ENCODE measurements at places on chromosomes 6 and 20. TPM values are rescaled to one million over a fixed set of nuclear protein-coding genes. Genes with fewer than 3 reads are reported as not detected.

DNA sequence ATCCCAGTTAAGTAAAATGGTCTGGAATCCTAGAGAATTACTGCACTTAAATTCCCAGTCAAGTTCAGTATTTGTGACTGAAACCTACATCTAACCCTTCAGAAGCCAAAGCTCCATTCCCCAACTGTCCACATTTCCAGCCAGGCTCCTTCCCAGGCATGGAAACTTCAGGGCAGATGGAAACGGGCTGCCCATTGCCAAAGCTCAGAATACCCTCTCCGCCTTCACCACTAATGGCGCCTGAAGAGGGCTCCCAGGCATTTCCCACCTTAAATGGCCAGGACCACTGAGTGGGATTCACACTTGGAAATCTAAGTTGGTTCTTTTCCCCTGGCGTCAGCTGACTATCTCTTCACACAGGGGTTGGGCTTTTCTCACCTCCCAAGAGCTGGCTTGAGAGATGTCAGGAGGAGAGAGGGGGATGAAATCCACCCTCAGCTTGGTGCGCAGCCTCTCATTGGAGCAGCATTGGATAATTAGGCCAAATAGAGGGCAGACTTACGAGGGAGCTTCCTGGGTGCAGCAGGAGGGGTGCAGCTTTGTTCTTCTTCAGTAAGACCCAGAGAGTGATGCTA lies 82.9 kb downstream of the ANKRD60 start:
- DNase-seq, result no peak

GRCh38 chr20:51811042-51811355 lies 8.7 kb upstream of the SALL4 start:
- no peak for DNase-seq

- no peak for DNase-seq
Measured at GRCh38 chr6:106182455-106182854, 96.3 kb downstream of the PRDM1 start.

Gene FAM184A
- 8.3 TPM for total RNA-seq

- DNase-seq, result no peak
Measured at GRCh38 chr6:16608444-16608843, 152.8 kb downstream of the ATXN1 start.

Gene HEBP2
- 34.0 TPM for total RNA-seq

Gene HLA-DMA
- 23.0 TPM for total RNA-seq

GRCh38 chr6:4637691-4638433 lies 138.3 kb upstream of the CDYL start:
- peak; percentile 41 for DNase-seq

DNA sequence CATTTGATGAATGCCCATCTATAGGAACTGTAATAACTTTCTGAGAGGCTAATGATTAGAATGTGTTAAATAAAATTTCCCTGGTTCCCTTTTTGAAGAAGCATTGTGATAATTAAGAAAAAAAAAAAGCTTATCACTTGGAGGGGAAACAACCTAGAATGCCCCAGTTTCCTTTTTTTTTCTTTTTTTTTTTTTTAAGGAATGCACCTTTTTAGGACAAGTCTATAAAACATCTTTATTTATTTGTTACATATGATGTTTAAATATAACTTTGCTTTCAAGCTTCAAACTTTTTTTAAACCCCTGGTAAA lies 7.3 kb upstream of the MRPS10 start:
- DNase-seq, result no peak

DNA sequence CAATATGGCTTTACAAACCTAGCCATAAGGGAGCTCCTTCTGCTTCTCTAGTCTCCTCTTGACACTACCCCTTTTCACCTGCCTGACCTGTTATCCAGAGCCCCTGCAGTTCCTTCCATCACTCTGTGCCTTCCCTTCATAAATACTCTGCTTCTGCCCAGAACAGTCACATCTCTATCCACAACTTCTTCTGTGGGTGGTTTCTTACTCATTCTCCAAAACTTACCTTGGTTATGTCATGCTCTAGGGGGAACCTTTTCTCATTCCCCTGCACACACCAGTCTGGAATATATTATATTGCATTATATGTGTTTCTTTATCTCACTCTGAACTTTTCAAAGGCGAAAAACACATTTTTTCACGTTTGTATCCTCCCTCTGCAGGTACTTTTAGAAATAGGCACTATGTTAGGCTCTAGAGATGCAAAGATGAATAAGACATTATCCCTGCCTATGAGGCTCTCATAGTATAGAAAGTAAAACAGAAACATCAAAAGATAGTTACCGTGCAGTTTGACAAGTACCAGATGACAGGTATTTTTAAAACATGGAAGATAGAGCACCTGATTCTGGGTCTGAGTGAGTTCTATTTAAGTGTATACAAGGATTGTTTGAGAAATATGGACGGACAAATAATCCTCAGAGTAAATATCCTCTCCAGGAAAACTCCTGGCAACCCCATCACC lies 51.5 kb downstream of the AIG1 start:
- no peak for DNase-seq

GRCh38 chr6:135434991-135435390 lies 62.5 kb downstream of the AHI1 start:
- no peak for DNase-seq

- DNase-seq, result no peak
Measured at GRCh38 chr20:60467078-60467477, 508.9 kb downstream of the CDH26 start.

DNA sequence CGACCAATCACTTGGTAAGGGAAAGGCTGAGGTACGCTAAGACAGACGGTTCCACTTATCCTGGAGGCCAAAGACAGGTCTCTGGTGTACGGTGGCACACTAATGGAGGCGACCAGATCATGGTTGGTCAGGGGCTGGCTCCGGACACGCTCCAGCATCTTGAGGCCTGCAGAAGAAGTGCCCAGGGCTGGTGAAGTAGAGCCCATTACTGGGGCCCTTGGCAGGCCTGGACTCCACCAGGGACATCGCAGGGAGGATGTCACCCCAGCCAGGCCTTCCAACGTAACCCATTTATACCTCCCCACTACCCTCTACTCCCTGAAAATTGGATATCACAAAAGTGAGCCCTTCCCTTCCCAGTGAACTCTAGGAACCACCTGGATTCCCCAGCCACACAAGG lies 16.2 kb downstream of the KHDC1L start:
- no peak for DNase-seq

DNA sequence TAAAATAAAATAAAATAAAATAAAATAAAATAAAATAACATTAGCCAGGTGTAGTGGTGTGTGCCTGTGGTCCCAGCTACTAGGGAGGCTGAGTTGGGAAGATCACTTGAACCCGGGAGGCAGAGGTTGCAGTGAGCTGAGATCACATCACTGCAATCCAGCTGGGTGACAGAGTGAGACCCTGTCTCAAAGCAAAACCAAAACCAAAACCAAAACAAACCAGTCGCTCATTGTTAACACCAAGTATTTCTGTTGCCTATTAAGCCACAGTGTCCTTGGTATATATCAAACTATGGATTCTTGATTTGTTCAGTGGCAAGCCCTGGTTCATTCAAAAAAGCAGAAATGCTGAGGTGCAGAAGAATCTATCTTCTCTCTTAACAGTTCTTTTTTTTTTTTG lies 65.7 kb downstream of the PYGB start:
- no peak for DNase-seq

Gene KPNA5
- 7.8 TPM for total RNA-seq

- no peak for DNase-seq
Measured at GRCh38 chr6:31299947-31300346, 28.1 kb upstream of the HLA-C start.

DNA sequence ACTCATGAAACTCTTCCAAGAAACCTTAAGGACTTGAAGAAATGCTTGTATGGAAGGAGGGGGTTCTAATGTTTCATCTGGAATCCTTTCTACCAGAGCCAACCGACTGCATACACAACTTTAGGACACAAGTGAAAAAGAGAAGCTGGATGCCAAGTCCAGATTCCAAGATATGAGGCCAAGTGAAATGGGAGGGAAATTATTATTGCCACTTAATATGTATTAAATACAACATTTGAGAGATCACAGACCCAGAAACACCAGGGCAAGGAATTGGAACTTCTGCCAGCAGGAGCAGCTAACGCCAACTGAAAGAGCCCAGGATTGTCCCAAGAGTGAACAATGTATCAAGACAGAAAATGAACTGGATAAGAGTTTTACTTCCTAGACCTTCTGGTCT lies 144.2 kb downstream of the ARHGAP18 start:
- no peak for DNase-seq

DNA sequence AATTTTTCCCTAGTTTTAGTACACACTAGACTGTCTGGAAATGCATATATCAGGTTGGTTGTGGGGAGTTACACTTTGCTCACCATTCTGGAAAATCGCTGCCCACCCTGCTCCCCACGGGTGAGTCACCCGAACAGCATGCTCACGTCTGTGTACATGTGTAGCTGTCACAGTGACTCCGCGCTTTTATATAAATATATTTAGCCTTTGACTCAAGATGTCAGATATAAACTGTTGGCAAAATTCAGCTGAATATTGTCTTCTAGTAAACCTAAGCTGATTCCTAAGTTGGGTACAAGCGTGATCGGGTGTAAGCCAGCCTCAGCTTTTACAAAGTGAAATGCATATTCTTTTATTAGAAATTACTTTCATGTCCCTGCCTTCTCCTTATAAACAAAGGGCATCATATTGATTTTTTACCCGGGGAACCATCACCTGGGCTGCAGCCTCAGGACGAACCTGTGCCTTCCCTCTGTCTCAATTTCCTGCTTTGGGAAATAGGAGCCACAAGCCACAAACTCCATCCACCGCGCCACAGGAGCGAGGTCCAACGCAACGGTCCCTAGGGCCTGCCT lies 4.3 kb downstream of the SDCBP2 start:
- peak; percentile 53 for DNase-seq

Gene C6orf58
- total RNA-seq, result not detected

- DNase-seq, result no peak
Measured at GRCh38 chr20:39605361-39605760, 643.2 kb downstream of the DHX35 start.

DNA sequence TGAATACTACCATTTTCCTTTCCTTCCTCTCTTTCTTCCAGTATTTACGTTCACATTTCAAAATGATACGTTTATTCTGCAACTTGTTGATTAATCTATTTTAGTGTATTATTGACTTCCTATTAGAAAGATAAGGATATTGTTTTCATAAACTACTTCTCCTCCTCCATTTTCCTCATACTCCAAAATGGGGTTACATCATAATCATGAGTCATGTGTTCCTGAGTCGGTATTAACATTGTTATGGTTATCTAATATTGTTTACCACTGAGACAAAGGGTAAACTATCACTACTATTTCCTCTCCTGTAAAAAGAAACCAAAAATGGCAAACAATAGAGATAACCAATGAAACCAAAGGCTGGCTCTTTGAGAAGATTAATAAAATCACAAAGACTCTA lies 126.5 kb upstream of the CDYL start:
- DNase-seq, result no peak

Measured in activated naive CD4-positive, alpha-beta T cell treated with anti-CD3 and anti-CD28 coated beads, Interleukin-2, amount 50 U/mL, for 72 hours (primary cell).